Smooth muscle cell of the pulmonary artery (primary cell): ENCODE measurements at places on chromosomes 6 and 20. TPM values are rescaled to one million over a fixed set of nuclear protein-coding genes. Genes with fewer than 3 reads are reported as not detected.

FOXC1 gene
- total RNA-seq, result 8.2 and 19.5 TPM in 2 replicates

LST1 gene
- total RNA-seq, result 0.23 TPM in 1 of 2 replicates, not detected in the other

SAMD3 gene
- 9.3 and 9.7 TPM in 2 replicates for total RNA-seq

ANKS1A gene
- total RNA-seq, result 12.4 and 14.5 TPM in 2 replicates

RTN4IP1 gene
- 3.8 and 4.2 TPM in 2 replicates for total RNA-seq

CPNE5 gene
- 0.17 and 0.20 TPM in 2 replicates for total RNA-seq

GMEB2 gene
- total RNA-seq, result 11.6 and 12.7 TPM in 2 replicates

CHRNA4 gene
- not detected in 2 replicates for total RNA-seq

ACTR5 gene
- 5.2 and 5.5 TPM in 2 replicates for total RNA-seq

OPRM1 gene
- not detected in 2 replicates for total RNA-seq

PNPLA1 gene
- total RNA-seq, result 0.03 and 0.07 TPM in 2 replicates

CNPY3 gene
- total RNA-seq, result 49.1 and 62.5 TPM in 2 replicates

SRSF6 gene
- total RNA-seq, result 42.7 and 44.6 TPM in 2 replicates

REM1 gene
- 0.07 and 4.0 TPM in 2 replicates for total RNA-seq

CYP24A1 gene
- 0.20 and 0.26 TPM in 2 replicates for total RNA-seq
